ENCODE measurements at places on chromosomes 16 and 17.

GRCh38 chr16:53852678-53853077 is 148.7 kb downstream of the FTO start:
- DNase-seq: no peak

GRCh38 chr17:61466246-61466645 is 14.0 kb downstream of the TBX4 start:
- DNase-seq: no peak

DNA sequence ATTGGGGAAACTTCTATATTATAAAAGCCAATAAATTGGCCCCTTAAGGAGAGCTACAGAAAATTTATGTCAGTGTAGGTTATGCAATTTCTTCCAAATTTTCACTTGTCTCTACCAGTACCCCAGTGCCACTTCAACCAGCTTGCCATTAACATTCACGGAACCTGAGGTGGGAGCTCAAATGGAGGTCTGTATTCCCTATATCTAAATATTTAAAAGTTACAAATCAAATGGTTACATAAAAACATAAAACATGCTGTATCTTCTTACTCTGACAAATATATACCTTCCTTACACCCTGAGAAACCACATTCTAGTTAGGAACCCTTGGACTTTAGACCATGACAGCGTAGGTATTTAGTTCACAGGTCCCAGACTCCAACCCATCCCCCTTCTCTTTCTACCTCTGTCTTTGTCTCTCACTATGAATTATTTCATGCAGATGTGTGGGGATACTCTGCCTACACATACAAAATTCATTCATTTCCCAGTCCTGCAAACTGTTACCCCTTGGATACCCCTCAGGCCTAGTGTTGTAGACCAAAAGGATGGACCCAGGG is 127.8 kb upstream of the PMFBP1 start:
- no peak for DNase-seq

GRCh38 chr16:89173174-89173921 is 1.8 kb downstream of the CDH15 start:
- no peak for DNase-seq

DNA sequence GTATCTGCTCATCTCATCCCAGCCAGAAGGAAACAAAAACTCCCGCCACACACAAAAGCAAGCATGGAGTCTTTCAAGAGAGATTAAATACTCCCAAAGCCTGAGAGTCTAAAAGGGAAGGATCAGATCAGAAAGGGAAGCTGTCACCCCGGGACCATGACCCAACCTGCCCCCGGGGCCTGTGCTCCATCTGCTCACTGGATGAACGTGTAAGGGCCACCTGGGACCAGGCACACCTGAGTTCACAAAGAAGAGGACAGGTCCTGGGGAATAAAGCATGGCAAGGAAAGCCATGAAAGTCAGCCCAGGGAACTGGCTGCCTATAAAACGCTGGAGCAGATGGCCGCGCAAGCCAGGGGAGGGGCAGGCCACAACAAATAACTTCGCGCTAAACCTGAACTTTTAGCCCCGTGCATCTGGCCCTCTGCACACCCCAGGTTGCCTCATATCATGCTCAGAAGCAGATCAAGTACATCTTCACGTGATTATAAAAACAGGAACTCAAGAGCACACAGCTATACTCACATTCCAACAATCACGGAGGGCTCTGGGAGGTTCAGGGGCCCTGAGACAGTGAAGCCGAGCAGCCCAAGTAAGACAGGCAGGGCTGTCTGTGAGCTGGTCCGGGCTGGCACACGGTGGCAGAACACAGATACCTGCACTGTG is 3.4 kb downstream of the TMEM11 start:
- DNase-seq: no peak

DNA sequence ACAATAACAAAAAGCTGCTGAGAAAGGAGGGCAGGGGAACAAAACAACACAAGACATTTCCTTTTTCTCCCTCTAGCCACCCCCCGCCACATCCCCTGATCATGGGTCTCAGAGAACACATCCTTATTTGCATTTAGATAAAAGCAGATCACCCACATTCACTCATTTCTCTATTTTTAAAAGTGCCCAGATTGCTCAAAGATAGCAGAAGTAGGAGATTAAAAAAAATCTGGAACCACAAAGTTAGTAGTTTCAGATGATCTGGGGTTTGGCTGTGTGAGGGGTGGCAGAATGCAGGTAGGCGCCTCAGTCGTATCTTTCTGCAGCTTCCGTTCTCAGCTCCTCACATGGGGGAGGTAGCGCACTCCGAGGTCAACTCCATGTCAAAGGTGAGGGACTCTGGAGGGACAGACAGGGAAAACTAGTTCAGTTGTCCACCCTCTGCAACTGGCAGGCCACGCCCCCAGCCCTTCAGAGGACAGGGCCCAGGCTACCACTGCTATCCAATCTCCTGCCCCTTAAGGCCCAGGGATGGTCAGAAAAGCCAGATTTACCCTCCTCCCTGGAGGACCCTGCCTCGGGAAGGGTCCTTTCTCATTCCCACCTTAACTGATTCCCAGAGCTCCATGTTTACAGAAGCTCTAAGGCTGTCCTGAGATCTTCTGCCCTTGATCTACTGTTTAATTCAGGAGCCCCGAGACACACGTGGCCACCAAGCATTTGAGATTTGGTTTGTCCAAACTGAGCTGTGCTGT is 27.3 kb downstream of the STAT5A start:
- DNase-seq: no peak

DNA sequence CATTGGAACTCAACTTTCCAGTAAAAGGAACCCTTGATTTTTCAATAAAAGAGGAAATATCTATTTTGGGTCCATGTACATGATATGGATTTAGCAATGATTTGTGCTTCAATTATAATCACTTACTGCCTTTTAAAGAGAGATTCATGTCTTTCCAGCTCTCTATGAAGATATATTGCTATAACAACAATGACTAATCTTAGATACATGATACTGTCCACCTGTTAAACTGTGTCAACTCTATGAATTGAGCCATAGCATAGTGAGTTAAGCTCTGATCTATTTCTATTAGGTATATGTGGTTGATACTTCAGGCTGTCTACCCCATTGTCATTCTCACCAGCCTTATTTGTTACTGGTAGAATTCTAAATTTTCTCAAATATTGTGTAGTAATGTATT is 15.0 kb upstream of the MPHOSPH6 start:
- no peak for DNase-seq

GRCh38 chr16:87580855-87581261 is 21.4 kb upstream of the JPH3 start:
- DNase-seq: peak; percentile 30

- DNase-seq: no peak
Observed at GRCh38 chr16:4510131-4510530, 28.4 kb downstream of the CDIP1 start.

- DNase-seq: no peak
Observed at GRCh38 chr17:57338257-57338914, 82.1 kb downstream of the MSI2 start.

DNA sequence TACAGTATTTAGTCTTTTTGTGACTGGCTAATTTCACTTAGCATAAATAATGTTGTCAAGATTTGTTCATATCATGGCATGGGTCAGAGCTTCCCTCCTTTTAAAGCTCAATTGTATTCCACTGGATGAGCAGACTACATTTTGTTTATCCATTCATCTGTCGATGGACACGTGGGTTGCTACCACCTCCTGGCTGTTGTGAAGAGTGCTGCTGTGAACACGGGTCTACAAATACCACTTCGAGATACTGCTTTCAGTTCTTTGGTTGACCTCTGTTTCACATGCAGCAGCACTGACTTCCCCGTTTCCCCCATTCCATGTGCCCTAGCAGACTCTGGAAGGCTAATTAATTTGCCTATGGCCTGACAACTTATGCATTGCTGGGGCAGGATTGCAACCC is 285.4 kb downstream of the SHISA9 start:
- DNase-seq: no peak

GRCh38 chr16:53893731-53894435 is 189.9 kb downstream of the FTO start:
- DNase-seq: no peak

DNA sequence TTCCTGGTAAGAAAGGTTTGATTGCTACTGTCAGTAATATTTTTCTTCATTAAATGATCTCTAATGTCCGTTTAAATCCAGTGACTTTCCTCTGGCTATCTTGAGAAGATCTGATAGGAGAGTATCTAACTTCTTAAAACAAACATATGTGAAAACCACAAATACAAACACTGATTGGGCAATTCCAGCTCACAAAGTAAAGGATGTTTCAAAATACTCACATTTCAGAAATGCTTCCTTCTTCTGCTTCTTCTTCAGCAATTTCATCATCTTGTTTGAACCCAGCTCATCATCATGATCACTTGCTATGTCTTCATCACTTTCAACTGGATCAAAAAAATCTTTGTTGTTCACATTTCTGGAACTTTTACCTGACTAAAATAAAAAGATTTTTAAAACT is 64.3 kb upstream of the RBL2 start:
- DNase-seq: no peak
